ENCODE measurements at places on chromosomes 1 and 21.

DNA sequence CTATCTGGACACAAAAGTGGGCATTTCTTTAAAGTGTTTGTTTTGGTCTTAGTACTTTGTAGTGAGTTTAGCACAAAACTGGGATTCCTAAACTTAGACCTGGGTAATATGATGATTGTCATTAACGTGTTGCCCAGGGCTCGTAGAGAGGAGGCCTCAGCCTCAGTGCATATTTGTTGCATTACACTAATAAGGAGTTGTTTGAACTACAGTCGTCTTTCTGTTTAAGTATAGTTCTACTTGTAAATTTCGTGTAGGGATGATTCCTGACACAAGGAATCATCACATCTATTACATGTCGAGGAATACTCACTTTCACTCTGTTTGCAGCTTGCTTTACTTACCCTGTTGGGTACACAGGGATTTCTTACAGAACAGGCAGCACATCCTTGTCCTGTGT, 85.0 kb downstream of the PRDM2 start:
- no peak for DNase-seq

GRCh38 chr1:19809044-19809750, 5.9 kb downstream of the RNF186 start:
- DNase-seq = no peak

DNA sequence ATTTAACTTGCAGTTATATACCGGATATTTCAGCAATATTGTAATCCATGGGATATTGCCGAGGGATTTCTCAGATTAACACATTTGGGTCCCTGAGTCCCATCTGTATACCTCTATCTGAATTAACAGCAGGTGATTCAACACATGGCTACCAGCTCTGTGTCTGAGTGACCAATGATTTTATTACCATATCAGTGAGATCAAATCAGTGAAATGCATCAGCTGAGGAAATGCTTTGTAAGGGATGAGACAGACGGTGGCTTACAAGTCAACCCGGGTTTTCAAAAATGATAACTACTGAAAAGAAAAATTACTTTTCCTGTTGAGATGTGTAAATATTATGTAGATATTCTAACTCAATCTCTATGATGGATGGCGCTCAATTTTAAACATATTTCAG, 504.1 kb upstream of the PKN2 start:
- no peak for DNase-seq

- DNase-seq = no peak
Measured at GRCh38 chr21:32209580-32209979, 69.3 kb downstream of the MIS18A start.

- DNase-seq = peak; percentile 60
Measured at GRCh38 chr1:226425431-226426031, 17.6 kb upstream of the PARP1 start.

GRCh38 chr1:111471012-111471411, 2.8 kb upstream of the C1orf162 start:
- peak; percentile 83 for DNase-seq

DNA sequence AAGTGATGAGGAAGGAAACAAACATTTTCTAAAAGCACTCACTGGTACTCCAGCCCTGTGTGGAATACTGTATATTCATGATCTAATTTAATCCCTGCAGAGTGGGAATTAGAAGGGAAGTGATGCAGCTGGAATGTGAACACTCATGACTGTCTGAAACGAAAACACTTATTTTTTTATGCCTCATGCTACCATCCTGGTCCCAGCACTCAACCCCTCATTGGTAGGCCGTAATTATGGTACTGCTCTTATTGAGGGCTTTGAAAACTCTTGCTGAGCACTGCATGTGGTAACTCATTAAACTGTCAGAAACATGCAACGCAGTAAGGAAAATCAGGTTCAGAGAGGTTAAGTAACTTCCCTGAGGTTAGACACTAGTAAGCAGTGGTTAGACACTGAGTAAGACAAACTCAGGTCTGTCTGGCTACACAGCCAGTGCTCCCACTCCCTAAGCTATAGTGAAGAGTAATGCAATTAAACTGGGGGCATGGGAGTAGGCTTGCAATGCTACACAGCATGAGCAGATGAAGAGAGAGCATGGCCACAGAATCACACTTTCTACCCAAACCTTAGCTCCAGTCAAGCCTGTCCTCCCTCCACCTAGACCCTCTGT, 17.3 kb upstream of the TNFSF4 start:
- no peak for DNase-seq

DNA sequence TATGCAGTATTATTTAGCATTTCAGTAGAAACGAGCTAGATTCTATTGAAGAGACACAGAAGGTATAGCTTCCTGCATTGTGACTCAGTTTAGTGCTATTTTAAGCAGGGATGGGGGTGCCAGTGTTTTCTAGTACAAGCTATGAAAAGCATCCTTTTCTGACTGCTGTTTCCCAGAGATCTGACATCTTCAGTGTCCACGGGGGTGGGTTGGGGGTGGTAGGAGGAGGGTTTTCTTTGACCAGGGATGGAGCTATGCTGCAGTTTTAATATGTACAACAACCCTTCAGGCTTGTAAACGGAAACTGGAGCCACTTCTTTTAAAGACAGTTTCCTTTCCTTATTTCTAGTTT, 2.7 kb upstream of the NEGR1 start:
- DNase-seq = no peak

GRCh38 chr1:77383236-77383635, 101.4 kb downstream of the AK5 start:
- no peak for DNase-seq

DNA sequence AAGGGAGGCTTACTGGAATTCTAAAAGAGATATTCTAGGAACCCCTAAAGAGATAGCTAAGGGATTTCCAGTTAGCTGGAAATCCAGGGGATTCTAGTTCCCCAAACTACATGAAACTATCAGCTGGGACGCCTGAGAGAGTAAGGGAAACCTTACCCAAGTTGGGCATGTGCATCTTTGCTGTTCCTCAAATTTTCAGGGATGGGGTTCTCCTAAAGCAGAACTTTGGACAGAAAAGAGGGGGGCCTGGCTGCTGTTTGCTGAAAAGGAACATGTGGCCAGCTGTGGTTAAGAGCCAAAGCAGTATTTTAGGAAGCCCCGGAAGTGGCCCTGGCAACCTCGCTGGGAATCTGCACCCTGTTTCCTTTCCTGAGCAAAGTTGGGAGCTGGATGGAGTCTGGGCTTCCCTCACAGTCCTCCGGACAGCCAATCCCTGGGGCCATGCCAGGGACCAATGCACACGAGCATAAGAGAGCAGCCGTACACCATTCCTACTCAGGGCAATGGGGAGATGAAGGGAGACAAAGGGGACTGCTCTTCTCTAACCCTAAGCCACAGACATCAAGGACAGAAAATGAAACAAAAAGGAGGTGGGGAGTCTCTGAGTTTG, 154.3 kb downstream of the PLXNA2 start:
- no peak for DNase-seq

DNA sequence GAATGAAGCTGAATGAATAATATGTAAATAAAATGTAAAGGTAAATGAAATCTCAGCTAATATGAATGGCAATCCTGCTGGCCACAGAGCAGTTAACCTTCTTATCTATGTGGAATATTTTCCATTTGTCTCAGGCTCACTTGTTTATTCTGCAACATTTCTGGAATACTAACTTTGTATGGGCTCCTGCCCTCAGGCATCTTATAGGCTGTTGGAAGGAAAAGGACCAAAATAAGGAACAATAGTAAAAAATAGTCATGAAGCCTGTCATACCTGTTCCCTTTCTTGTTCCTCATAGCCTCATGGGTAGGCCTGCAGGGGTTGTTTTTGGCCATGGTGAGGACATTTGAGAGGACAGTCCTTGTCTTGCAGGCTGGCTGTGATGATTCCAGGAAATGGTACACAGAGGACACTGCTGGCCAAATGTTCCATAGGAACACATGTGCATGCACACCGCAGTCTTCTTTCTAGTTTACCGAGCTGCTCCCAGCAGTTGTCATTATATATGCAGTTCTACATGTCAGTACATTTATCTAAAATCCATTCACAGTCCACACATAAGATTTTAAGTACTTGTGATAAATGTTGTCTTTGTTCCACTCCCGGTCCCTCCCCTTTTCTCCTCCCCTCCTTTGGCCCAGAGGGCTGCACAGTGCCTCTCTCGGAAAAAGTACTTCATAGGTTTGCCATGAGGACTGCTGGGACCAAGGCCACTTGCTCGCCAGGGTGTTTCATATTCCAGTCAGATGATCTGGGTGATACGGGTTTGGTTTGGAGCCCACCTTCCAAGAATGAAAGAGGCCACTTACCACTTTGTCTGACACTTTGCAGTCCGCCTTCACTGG, 15.2 kb upstream of the KCNQ4 start:
- DNase-seq = no peak

- DNase-seq = no peak
Measured at GRCh38 chr1:54498383-54499096, 49.5 kb upstream of the ACOT11 start.

- DNase-seq = no peak
Measured at GRCh38 chr21:46064870-46065214, 33.1 kb upstream of the COL6A2 start.

GRCh38 chr1:18783705-18784481, 75.6 kb downstream of the TAS1R2 start:
- no peak for DNase-seq

- no peak for DNase-seq
Measured at GRCh38 chr1:51600529-51600928, 16.4 kb upstream of the OSBPL9 start.

GRCh38 chr1:167737169-167737568, 15.4 kb downstream of the MPZL1 start:
- DNase-seq = no peak

DNA sequence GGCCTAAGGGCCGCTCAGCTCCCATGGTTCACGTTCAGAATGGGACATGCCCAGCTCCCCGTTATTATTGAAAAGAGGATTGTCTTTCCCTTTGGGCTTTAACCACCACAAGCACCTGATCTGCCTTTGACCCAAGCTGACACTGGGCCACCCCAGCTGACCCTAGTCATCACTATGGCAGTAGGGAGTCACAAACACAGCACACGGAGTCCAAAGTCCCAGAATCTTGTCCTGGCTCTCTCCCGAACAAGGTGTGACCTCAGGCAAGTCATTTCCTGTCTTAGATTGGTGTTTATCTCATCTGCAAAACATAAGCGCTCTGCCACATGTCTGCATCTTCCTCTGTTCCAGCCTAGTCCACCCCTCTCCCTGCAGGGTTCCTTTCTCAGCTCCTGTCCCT, 31.5 kb downstream of the IGFN1 start:
- no peak for DNase-seq

DNA sequence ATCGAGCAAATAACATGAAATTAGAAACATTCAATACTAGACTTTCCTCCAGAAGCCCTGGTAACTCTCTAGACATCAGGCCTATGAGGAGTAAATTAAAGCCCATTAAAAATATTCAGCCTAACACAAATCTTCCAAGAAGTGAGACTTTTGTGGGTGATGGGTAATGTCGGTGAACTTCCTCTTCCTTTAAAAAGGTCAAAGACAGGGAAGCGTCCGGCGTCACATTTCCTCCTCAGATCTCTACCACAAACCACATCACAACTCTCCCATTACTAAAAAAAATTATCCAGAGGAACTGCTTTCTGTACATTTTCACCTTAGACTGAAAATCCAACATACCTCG, 1.4 kb downstream of the EIF4G3 start:
- peak; percentile 46 for DNase-seq

GRCh38 chr1:151048645-151049032, 1.1 kb downstream of the C1orf56 start:
- no peak for DNase-seq

GRCh38 chr21:37193676-37194075, 73.5 kb downstream of the VPS26C start:
- DNase-seq = no peak

GRCh38 chr1:45929257-45929687, 125.9 kb downstream of the MAST2 start:
- DNase-seq = no peak

DNA sequence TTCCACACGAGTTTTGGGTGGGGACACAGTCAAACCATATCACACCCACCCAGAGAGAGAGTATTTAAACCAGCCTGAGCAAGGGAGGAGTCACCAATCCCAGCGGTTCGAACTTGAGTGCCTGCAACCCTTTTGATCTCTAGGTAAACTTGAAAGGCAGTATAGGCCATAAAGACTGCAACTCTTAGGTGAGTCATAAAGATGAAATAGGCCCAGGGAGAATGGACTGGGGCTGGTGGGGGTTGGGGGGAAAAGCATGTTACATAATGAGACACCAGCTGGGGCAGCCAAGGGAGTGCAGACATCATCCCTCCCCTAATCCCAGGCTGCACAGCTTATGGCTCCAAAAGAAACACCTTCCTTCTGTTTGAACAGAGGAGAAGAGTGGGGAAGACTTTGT, 99.8 kb upstream of the LHX8 start:
- DNase-seq = no peak

GRCh38 chr1:27517907-27518718, 28.1 kb upstream of the WASF2 start:
- DNase-seq = peak; percentile 26

DNA sequence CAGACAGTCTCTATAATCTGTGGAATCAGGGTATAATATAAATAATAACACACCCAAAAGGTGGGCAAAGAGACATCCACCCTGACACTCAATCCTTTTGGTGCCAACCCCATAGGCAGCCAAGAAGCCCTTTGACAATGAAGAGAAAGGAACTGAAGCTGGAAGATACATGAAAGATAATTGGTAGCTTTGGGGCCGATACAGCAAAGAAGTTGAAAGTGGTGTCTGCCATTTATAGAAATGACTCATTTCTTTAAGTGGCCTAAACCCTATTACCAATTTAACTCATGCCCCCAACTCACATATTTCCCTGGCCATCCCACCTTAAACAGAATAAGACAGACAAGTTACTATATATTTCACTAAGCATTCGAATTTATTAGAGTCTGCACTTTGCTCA, 167.0 kb downstream of the ZC3H11B start:
- DNase-seq = no peak

- DNase-seq = no peak
Measured at GRCh38 chr1:52641307-52641706, 8.3 kb downstream of the SHISAL2A start.

GRCh38 chr1:51907079-51907702, 28.7 kb upstream of the NRDC start:
- DNase-seq = no peak

DNA sequence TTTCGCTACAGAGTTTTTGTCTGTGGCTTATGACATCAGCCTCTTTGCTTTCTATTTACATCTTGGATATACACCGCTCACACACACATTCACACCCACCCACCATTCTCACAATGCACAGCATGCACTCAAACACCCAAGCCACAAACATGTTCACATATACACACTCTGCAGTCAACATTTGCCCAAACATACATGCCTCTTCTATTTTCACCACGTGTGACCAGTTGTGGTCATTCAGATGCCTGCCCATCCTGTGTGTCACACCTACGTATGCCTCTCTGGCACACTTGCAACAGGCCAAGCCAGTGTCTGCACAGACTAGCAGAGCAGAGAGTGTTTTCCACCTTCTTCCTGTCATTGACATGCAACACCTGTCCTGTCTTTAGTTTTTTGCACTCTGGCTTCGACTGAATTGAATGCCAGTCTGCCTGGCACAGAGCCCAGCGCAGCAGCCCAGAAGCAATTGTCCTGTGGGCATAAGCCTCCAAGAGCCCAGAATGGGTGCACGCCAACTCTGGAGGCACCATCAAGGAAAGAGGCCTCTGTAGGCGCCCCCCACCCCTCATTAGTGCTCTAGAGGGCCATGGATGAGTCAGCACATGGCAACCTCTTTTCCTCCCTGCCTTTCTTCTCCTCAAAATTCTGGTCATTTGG, 37.7 kb upstream of the LRRN2 start:
- no peak for DNase-seq

All from CD4-positive, alpha-beta T cell treated with Interleukin-6 for 4 hours (primary cell).